NCI-H748 treated with DMSO at 0.1 percent for 48 hours (cell line): ENCODE measurements at places on chromosomes 2 and 18.

DNA sequence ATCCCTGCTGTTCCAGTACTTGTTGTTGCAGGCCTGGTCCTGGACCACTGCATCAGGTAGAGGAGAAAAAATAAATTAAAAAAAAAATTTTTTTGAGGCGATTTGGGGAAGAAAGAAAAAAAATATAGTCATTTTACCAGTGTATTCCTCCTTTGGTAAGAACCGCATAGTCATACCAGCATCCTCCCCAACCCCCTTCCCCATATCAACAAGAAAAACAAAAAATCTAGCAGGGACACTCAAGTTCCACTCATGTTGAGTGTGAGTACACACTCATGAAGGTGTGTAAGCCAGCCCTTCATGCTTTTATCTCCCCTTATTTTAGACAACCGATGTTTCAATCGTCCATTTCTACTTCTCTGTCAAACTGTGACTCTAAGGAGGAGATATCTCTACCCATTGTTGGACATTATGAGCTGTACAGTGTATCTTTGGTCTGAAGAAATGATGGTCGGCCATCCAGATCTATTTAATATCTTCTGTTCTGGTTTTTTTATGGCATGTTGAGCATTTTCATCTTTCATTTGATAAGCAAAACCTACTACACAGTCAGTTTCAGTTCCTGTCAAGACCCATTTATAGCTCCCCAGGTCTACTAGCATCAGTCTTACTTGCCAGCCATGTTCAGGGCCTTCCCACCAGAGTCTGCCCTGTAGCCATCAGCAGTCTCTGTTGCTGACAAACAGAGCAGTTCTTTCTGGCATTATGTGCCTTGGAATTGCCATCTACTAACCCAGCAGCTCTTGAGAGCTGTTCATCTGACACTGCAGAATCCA lies 20.0 kb downstream of the ELP2 start:
- no peak for DNase-seq

- DNase-seq = no peak
Measured at GRCh38 chr2:100197631-100198153, 55.3 kb upstream of the AFF3 start.

- no peak for DNase-seq
Measured at GRCh38 chr2:70328921-70329561, 27.2 kb upstream of the FAM136A start.

GRCh38 chr18:3199942-3200645 lies 19.7 kb downstream of the MYOM1 start:
- no peak for DNase-seq

GRCh38 chr2:189848276-189848675 lies 64.0 kb downstream of the PMS1 start:
- DNase-seq = no peak

DNA sequence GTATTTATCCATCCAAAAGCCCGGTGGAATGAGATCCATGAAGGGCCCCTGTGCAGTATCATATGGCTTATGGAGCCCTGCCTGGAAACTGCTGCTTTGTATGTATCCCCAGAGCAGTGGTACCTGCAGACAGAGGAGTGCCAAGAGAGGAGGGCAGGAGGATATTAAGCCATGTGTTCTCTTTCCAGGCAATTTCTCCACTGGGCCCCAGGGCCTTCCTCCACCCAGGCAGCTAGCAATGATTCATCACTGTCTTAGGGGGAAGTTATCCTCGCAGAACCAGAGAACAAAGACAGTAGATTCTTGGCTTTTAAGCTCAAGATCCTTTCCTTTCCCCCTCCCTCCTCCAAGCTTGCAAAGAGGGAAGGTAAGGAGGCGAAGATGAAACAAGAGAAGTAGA lies 98.1 kb downstream of the LRRC30 start:
- DNase-seq = no peak

DNA sequence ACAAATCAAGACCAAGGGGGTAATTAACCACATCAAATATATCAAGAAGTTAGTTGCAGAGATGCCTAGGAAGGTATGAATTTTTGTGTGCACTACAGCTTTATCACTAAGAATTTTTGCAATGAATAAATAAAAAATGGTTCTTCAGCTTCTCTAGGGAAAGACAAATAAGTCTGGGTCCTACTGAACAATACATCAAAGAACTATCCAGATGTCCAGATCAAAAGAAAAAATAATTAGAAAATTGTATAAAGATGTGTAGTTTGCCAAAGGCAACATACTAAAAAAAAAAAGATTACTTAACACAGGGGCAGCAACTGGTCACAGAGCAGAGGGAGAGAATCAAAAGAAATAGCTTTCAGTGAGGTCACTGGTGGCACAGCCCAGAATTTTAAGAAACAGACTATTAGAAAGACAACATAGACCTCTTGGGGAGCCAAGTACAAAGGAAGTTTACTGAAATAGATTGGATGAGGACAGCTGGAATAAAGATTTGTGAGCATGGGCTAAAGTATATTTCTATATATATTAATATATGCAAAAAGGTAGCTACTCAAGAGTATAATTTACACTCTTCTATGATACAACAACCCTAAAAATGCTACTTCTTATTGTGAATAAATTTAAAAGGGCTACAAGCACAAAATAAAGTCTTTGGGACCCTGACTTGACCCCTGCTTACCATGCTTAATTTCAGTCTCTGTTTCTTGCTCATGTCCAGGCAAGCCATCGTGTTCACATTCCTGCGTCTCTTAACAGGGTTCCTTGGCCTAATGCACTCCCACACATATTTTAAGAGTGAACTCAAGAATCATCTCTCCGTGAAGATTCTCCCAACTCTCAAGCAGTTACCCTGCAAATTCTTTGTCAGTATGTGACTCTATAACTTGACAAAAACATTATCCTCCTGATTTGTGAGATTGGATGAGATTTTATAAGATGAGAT lies 99.0 kb upstream of the GRB14 start:
- no peak for DNase-seq

- no peak for DNase-seq
Measured at GRCh38 chr18:2893056-2893455, 46.2 kb downstream of the EMILIN2 start.

- no peak for DNase-seq
Measured at GRCh38 chr2:58025150-58025933, 21.3 kb upstream of the VRK2 start.

GRCh38 chr2:173357346-173357745 lies 2.7 kb downstream of the CDCA7 start:
- no peak for DNase-seq

GRCh38 chr2:163407296-163407695 lies 328.5 kb downstream of the FIGN start:
- no peak for DNase-seq
